NCI-H187 treated with DMSO at 0.1 percent for 48 hours (cell line): ENCODE measurements at places on chromosomes 16 and 17.

- DNase-seq: no peak
These were observed 20.6 kb upstream of the GAN start for GRCh38 chr16:81293909-81294802.

- no peak for DNase-seq
These were observed 70.8 kb downstream of the NLK start for GRCh38 chr17:28113269-28113668.

- DNase-seq: no peak
These were observed 160.1 kb upstream of the IRX3 start for GRCh38 chr16:54446639-54447038.

GRCh38 chr17:2094891-2095535, 40.1 kb downstream of the HIC1 start:
- DNase-seq: no peak

- no peak for DNase-seq
These were observed 11.7 kb downstream of the ABCC1 start for GRCh38 chr16:15961060-15961511.

GRCh38 chr17:31060791-31061550, 33.8 kb upstream of the NF1 start:
- DNase-seq: no peak

GRCh38 chr17:64385187-64386083, 5.2 kb downstream of the PECAM1 start:
- DNase-seq: no peak

DNA sequence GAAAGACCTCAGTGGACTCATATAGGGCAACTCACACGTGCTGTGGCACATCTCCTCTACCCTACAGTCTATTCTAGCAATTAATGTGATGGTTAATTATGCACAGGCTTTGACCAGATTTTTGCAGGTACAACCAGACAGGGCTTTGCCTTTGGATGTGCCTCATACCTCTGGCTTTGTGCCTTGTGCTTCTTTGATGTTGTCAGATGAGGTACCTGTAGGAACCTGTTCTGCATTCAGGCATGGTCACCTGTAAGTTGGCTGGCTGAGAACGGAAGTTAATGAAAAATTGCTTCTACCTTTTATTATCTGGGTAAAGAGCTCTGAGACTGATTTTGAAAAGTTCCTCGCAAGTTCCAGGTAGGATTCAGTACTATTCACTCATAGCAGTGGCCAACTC, 462.9 kb upstream of the ZFHX3 start:
- DNase-seq: no peak

GRCh38 chr17:4849011-4849536, 15.9 kb downstream of the MINK1 start:
- no peak for DNase-seq

DNA sequence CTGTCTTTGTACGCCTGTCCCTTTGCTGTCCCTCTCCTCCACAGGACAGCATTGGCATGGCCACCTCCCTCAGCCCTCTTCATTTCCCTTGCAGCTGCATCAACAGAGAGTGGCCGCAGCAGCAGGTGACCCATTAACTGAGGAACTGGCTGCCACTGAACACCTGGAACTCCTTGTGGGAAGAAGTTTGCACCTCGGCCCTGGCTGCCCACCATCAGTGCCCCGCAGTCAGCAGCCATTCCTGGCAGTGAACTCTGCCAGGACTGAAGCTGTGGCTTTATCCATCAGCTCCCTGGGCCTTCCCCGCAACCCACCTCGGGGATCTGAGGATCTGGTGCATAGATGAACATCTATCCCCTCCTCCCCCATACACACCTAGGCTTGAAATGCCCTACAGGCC, 13.1 kb upstream of the RNF135 start:
- no peak for DNase-seq

- no peak for DNase-seq
These were observed 29.5 kb upstream of the RBFOX1 start for GRCh38 chr16:7303052-7303610.

- no peak for DNase-seq
These were observed 30.9 kb upstream of the GCSH start for GRCh38 chr16:81127051-81127450.

GRCh38 chr16:79635488-79635887, 35.0 kb upstream of the MAF start:
- DNase-seq: no peak

- DNase-seq: no peak
These were observed 49.5 kb downstream of the HLF start for GRCh38 chr17:55314061-55314783.

DNA sequence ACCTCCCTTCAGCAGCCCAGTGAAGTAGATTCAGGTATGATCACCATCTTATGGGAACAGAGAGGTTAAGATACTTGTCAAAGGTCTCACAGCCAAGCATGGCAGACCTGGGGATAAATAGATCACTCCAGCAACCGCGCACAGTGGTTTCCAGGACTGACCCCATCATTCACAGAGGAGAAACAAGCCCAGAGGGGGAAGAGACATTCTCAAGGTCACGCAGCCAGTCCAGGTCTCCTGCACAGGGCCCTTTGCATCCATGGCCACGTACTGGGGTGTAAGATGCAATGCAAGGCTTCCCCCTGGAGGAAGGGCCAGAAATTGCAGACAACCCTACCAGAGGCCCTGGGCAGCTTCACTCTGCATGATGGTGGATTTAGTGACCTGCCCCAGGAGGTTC, 19.9 kb downstream of the TLE7 start:
- DNase-seq: no peak

GRCh38 chr17:1362065-1362848, 37.8 kb downstream of the YWHAE start:
- no peak for DNase-seq

- peak; percentile 37 for DNase-seq
These were observed 122.3 kb downstream of the SSH2 start for GRCh38 chr17:29807520-29808361.

DNA sequence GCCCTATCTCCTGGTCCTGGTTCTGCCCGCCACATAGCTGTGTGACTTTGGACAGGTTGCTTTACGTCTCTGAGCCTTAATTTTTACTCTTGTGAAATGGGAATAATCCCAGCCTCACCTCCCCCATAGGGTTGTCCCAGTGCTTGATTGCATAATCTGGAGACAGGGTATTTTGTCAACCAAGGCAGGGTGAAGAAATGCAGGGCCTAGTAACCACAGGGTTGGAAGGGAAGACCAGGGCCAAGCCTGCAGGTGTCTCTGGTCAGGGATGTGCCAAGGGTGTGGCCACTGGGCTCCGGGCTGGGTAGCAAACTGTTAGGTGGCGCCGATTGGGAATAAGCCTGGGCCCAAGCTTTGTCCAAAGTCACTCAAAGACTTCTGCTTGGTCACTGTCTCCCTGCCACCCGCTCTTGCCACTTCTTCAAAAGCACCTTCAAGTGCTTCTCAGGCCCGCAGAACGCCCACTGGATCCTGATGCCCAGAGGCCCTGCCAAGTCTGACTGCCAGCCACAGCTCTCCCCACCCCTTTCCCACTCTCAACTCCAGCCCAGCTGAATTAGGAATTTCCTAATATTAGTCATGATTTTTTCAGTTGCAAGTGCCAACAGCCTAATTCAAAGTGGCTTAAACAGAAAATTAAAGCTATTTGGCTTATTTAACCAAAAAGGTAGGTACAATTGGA, 20.6 kb upstream of the COL1A1 start:
- no peak for DNase-seq

- DNase-seq: no peak
These were observed 206.8 kb downstream of the PHKB start for GRCh38 chr16:47667956-47668355.

DNA sequence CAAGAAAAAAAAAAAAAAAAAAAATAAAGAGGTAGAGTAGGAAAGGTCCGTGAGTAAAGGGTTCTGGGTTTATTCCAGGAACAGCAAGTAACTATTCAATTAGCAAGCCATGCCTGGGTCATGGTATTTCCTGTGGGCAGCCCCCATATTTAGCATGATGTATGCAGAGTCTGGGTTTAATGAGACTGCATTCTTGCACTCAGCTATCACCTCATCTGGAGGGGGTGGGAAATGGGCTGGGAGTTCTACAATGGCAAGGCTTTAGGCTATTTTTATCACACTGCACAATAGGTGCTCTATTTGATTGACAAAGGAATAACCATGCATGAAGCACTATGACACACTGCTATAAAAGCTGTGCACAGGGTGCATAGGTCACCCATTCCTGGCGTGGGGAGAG, 104.0 kb upstream of the CCL2 start:
- no peak for DNase-seq

DNA sequence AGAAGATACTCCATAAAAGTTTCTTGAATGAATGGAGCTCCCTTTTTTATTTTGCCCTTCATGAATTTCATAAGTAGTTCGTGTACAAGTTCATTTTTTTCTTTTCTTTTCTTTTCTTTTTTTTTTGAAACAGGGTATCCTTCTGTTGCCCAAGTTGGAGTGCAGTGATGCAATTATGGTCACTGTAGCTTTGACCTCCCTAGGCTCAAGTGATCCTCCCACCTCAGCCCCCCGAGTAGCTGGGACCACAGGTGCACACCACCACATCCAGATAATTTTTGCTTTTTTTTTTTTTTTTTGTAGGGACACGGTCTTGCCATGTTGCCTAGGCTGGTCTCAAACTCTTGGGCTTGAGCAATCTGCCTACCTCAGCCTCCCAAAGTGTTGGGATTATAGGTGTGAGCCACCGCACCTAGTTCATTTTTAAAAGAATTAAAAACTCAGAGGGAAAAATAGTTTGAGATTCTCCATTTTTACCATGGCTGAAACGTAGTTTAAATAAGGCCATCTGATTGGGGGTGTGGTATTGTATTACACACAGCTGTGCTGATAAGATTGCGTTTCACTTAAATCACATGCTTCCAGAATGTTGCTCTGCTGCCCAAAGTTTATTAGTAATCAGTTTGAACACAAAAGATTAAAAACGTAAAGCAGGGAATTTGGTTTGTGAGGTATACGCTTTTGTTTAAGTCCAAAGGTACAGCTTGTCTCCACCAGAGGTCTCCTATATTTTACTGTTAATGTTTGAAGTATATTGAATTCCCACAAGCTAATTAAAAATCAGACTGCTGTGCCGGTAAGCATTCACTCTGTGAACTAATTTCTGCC, 154.1 kb downstream of the SOCS1 start:
- no peak for DNase-seq

GRCh38 chr17:1222321-1222720, 42.5 kb upstream of the ABR start:
- DNase-seq: no peak

GRCh38 chr17:75407655-75408352, 2.3 kb upstream of the GRB2 start:
- DNase-seq: no peak

GRCh38 chr16:66568355-66568754, 2.1 kb downstream of the CMTM1 start:
- DNase-seq: no peak

- no peak for DNase-seq
These were observed 12.5 kb downstream of the KIF18B start for GRCh38 chr17:44935116-44935515.

DNA sequence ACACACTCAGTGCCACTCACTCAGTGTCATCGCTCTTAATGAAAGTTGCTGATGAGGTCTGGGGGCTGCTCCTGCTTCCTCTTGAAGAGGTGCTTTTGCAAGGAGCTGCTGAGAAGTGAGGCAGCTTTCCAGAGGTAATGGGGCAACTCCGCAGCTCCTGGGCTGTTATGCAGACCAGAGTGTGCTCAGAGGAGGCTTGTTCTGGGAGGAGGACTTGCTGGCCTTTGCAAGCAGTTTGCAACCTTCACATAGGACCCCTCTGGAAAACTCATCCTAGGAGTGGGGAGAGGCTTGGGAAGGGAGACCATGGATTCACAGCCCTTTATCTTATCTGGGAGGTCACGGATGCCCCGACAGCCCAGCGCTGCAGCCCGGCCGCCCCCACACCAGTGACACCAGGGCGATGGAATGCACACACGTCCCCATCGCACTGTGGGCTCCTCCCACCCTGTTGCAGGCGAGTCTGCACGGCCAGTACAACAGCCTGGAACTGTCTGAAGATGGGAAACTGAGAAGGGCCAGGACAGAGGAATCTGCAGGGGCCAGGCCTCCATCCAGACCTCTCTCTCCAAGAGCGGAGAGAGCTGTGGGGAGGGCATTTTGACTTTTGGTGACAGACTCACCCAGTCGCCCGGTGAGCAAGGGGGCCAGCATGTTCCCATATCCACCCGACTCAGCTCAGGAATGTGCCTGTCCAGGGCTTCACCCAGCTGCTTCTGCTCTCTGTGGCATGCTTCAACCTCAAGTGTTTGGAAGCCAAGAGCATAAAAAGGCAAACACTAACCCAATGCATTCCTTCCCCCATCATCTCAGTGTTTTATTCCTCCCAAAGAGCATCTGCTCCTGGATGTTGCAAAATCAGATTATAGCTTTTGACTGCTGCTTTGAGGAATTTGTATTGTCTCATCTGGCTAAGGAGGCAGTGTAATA, 78.6 kb upstream of the ZNF469 start:
- no peak for DNase-seq

DNA sequence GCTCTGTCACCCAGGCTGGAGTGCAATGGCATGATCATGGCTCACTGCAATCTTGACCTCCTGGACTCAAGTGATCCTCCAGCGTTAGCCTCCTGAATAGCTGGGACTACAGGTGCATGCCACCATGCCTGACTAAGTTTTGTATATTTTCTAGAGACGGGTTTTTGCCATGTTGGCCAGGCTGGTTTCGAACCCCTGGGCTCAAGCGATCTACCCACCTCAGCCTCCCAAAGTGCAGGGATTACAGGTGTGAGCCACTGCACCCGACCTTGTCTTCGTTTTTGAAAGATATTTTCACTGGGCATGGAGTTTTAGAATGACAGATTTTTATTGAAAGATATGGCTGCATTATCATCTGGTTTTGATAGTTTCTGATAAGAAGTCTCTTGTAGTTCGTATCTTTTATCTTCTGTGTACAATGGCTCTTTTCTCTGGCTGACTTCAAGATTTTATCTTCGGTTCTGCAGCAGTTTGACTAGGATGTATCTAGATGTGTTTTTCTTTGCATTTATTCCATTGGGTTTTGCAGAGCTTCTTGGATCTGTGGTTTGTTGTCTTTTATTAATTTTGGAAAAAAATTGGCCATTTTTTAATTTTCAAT, 14.6 kb downstream of the ADGRG5 start:
- no peak for DNase-seq

DNA sequence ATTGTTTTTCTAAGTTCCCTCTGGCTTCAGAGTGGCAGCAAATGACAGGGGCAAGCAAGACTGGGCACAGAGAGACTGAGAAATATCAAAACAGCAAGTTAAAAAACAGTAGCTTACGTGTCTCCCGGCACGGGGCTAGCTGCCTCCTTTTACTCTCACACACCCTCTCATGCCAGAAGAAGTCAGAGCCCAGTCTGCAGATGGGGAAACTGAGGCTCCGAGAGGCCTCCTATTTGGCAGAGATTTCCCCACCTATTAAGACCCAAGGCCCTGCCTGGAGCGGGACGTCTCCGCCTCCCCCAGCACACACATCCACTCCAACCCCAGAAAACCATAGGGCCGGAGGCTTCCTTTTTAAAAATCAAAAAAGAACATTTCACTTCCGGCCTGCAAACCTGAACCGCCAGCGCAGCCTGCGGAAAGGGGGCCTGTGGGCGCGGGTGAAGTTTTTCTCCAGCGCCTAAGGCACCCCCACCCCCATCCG, 832 bp downstream of the CARHSP1 start:
- no peak for DNase-seq

GRCh38 chr16:13056607-13057006, 155.2 kb downstream of the SHISA9 start:
- DNase-seq: no peak

GRCh38 chr17:11077673-11078072, 163.3 kb upstream of the SHISA6 start:
- no peak for DNase-seq
